ENCODE measurements at places on chromosomes 12 and 14.

GRCh38 chr12:96247563-96247962, 53.4 kb downstream of the ELK3 start:
- no peak for DNase-seq

- DNase-seq, result no peak
Observed at GRCh38 chr12:53804429-53804828, 52.6 kb upstream of the CISTR start.

GRCh38 chr14:51202914-51203665, 37.0 kb upstream of the TMX1 start:
- DNase-seq, result no peak

GRCh38 chr14:37593511-37594237, 1.4 kb downstream of the FOXA1 start:
- DNase-seq, result no peak

DNA sequence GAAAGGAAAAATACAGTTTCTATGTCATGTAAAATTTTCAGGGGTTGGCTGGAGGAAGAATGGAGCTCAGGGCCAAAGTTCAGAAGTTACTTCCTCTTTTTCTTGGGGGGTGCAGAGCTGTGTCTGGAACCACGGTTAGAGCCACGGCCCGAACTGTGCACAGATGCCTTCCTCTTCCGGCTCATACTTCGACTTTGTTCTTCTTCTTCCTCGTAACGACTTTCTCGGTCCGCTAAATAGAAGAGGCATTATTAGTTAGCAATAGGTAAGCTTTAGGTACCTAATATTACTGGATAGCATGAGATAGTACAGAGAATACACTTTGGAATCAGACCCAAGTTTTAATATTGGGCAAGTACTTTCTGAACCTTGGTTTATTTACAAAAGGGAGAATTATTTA, 31.2 kb downstream of the SUPT16H start:
- DNase-seq, result no peak

- no peak for DNase-seq
Observed at GRCh38 chr14:34190717-34191116, 239.8 kb upstream of the EGLN3 start.

GRCh38 chr12:101951002-101951670, 73.8 kb downstream of the DRAM1 start:
- no peak for DNase-seq

- no peak for DNase-seq
Observed at GRCh38 chr12:110077800-110078199, 29.5 kb upstream of the C12orf76 start.

- no peak for DNase-seq
Observed at GRCh38 chr12:127599436-127599835, 667.5 kb upstream of the TMEM132C start.

- DNase-seq, result no peak
Observed at GRCh38 chr14:70156592-70156991, 32.2 kb downstream of the SLC8A3 start.

- DNase-seq, result no peak
Observed at GRCh38 chr12:1793426-1794210, 26.7 kb upstream of the LRTM2 start.

- DNase-seq, result no peak
Observed at GRCh38 chr12:71610031-71610795, 53.4 kb downstream of the ZFC3H1 start.

DNA sequence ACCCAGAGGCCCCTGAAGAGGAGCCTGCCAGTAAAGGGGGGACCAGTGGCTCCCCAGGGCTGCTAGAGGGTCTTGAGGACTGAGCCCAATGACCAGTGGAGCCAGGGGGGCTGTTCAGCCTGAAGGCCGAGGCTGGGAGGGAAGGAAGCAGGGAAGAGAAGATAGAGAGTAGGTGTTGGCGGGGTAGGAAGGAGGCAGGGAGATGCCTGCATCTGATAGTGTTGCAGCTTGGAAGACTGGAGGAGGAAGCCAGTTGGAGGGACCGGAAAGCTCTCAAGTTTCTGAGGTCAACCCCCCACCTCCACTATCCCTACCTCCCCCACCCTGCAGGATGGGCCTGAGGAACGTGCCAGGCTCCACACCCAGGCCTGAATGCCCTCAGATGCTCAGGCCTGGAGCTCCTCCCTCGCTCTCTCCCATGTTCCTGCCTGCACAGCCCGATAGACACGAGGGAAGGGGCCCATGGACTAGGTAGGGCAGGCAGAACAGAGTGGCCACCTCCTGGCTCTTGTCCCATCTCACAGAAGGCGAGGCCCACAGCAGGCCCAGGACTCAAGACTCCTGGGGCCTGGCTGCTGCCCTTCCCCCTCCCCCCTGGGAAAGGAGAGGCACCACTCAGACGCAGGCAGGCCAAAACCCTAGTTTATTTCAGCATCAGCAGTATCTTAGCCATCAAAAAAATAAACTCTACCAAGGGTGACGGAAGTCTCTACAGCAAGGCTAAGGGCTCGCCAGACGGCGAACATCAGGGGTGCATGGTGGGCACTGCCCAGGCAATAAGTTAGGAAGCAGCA, 3.4 kb downstream of the CKB start:
- no peak for DNase-seq

GRCh38 chr12:19191563-19191962, 62.0 kb downstream of the PLEKHA5 start:
- DNase-seq, result no peak

GRCh38 chr12:112532106-112532505, 113.4 kb downstream of the PTPN11 start:
- no peak for DNase-seq

- peak; percentile 3 for DNase-seq
Observed at GRCh38 chr14:67934087-67934486, 114.5 kb downstream of the RAD51B start.

DNA sequence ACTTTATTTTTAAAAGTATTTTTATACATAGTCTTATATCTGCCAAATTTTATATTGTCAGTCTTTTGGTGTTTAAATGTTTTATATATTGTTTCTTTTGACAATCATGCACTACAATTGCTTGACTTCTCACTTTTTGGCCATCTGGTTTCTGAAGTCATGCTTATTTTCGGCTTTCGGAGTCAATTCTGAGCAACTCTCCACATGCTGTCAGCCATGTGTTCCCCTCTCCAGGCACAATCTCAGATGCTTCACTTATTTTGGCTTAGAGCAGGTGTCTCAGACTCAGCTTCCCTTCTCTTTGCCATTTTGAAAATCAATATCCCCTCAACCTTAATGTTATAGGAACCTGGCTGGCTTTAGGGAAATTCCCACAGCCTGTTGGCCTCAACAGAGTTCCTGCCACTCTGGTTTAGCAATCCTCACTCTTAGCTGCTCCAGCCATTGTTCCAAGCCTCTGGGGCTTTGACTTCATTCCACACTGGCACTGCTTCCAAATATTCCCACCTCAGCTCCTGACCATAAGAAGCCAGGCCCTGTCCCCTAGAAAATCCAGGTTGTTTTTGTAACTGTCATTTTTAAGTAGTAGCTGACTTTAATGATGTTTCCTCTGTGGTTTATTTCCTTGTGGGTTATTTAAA, 125.5 kb upstream of the FAR2 start:
- no peak for DNase-seq

GRCh38 chr14:100239840-100240667, 1.1 kb downstream of the YY1 start:
- DNase-seq, result peak; percentile 81

DNA sequence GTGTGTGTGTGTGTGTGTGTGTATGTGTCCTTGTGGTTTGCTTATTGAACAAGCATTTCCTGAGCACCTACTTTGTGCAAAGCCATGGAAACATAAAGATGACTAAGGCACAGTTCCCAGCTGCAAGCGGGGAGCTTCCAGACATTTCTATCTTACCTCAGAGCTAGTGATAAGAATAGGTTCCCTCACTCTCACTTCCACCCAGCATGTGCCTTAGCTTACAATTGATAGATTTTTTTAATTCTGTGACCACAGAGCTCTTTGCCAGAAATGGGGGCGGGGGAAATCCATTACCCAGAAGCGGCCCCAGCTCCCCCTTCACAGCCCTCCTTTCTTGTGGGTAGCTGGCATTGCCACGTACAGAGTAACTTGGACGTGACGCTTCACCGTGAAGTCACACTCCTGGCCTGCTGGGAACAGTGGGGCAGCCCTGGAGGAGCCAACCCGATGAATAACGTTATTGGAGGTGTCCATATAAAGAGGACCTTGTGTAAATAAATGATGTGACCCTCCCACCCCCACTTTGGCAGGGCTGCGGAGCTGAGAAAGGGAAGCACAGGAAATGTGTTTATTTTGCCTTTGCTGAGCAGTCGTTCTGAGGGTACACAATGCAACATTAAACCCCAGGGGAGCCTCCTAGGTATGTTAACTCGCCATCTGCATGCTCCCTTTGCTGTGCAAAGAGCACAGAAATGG, 238.9 kb downstream of the CHST11 start:
- DNase-seq, result peak; percentile 74

- DNase-seq, result no peak
Observed at GRCh38 chr14:68665792-68666204, 127.1 kb downstream of the ZFP36L1 start.

- no peak for DNase-seq
Observed at GRCh38 chr14:44352201-44352600, 154.9 kb downstream of the FSCB start.

- no peak for DNase-seq
Observed at GRCh38 chr14:34052658-34053014, 101.8 kb upstream of the EGLN3 start.

DNA sequence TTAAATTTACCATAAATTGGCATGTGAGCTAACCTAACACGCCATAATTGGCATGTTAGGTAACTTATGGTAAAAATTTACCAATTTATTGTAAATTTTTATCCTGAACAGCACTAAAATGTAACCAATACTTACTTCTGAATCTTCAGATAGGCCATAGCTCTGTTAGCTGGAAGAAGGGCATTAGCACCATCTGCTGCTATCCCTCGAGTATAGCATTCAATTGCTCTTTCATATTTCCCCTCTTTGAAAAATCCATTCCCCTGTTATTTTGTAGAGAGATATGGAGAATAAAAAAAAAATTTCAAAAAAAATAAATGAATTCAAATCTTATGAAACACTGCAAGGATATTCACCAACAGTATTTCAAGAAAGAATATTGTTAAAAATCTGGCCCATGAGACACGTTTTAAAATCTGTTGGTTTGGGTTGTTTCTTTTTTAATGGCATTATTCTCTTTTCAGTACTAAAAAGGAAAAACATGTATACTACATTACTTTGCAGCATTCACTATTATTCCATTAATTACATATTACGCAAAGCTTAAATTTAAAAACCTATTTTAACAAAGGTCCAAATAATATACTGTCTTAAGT, 19.1 kb downstream of the RPAP3 start:
- DNase-seq, result peak; percentile 15

GRCh38 chr12:67067453-67068203, 201.5 kb upstream of the CAND1 start:
- no peak for DNase-seq

DNA sequence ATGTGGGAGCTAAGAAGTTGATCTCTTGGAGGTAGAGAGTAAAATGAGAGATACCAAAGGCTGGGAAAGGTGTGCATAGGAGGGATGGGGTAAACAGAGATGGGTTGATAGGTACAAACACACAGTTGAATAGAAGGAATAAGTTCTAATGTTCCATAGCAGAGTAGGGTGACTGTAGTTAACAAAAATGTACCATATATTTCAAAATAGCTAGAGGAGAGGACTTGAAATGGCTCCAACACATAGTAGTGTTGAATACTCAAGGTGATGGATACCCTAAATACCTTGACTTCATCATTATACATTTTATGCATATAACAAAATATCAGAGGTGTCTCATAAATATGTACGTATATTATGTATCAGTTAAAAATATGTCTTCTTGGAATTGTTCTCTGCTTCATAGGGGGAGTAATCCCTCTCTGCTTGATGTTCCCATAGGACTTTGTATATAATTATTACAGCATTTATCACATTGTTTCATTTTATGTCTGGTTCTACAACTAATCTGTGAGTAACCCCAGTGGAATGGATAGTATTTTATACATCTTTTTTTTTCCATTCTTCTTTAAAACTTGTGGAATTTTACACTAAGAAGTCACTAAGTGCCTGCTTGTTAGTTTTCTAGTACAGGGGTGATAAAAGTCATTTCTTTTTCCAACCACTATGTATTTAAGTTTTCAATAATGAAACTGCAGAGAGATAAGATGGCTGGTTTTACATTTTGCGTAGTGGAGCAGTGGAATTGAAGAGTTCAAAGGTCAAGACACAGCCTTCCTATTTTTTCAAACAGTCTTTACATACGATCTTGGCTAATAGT, 1940.0 kb upstream of the SEL1L start:
- DNase-seq, result no peak

- no peak for DNase-seq
Observed at GRCh38 chr12:64706857-64707256, 52.3 kb downstream of the GNS start.

DNA sequence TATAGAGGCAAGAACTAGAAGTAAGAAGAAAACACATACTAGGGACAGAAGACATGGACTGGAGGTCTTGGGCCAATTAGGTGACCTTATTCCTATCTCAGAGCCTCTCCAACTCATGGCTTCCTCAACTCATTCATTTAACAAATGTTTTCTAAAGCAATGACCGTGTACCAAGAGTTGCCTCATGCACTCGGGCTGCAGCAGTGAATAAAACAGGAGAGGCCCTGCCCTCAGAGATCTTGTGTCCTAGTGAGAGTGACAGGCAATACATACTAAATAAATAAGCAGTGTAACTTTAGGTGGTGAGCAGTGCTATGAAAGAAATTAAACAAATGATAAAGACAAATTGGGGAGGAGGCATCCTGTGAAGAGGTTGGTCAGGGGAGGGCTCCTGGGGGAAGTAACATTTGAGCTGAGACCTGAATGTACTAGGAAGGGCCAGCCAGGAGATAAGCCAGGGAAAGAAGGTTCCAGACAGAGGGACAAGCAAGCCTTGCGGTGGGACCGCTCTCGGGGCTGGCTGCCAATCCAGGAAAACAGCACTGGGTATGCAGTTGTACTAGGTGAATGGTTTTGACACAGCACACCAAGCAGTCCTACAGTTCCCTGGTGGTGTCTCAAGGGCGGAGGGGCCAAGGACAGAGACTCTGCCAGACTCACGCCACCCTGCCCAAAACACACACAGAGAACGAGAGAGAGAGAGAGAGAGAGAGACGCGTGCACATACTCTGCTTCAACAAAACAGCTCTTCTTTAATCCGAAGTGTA, 1.3 kb downstream of the NINJ2 start:
- no peak for DNase-seq

GRCh38 chr14:43934102-43934501, 573.0 kb downstream of the FSCB start:
- no peak for DNase-seq

DNA sequence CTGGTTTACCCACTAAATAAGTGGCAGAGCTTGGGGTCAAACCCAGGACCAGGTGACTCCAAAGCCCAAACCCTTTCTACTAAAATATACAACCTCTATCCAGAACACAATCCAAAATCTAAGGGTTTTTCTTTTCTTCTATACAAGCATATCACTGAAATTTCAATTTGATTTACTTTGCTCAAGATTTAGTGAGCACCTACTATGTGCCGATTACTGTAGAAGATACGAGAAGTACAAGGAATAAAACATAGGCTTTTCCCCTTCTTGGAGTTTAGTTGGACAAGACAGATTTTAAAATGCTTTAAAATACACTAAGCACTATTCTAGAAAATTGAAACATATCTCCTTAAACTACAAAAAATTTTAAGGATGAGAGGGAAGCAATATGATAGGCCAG, 2.8 kb downstream of the L3HYPDH start:
- DNase-seq, result no peak

- DNase-seq, result no peak
Observed at GRCh38 chr12:92108651-92109050, 37.0 kb downstream of the BTG1 start.

GRCh38 chr14:62946221-62946620, 99.0 kb downstream of the KCNH5 start:
- no peak for DNase-seq
